Non-pigmented ciliary epithelial cell (primary cell): ENCODE measurements at places on chromosomes 7 and 10.

DNA sequence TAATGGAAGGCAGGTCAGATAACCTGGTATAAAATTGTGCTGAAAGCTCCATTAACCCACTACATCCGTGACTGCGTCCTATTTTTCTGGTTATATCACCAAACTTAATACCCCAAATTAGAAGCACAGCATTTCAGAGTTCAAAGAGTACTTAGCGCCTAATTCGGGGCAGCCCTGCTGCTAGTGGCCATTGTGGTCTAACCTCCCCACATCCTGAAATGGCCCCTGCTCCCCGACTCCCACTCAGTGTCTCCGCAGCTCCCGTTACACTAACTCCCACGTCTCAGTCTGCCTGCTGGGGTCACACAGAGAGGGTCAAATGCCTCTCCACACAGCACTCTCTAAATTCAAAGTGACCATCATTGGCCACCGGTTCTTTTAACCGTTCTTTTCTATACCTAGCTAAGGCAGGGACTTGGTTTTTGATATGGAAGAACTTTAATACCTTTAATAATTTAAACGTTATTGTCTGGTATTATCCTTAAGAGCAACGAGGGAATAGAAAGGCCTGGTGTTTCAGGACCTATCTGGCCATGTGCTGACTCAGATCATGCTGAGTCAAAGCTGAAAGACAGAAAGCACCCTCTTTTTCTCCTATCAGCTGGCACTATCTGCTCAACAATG, 117.1 kb downstream of the KMT2E start:
- DNase-seq = no peak

- DNase-seq = no peak
Observed at GRCh38 chr10:31509989-31510388, 191.0 kb downstream of the ZEB1 start.

DNA sequence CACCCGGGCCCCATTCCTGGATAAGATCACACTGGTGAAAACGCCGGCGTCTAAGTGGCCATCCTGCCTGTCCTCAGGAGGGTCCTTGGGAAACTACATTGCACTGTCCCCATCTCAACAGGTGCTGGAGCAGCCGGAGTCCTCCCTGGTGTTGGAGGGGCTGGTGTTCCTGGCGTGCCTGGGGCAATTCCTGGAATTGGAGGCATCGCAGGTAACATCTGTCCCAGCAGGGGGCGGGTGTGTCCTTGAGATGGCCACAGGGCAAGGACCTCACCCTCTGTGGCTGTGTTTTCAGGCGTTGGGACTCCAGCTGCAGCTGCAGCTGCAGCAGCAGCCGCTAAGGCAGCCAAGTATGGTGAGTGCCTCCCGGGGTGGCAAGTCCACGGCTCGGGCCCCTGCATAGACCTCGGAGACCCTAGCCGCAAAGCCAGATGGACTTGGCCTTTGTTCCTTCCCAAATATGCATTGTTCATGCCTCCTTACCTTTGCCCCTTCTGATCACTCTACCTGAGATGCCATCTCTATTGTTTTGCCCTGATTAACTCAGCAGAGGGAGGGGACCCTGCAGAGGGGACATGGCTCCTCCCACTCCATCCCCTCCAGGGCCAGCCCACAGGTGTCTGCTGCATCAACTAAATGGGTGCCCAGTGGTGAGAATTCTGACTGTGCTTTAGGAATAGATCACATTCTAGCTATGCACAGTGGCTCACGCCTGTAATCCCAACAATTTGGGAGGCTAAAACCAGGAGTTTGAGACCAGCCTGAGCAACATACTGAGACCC, 23.8 kb downstream of the ELN start:
- no peak for DNase-seq

DNA sequence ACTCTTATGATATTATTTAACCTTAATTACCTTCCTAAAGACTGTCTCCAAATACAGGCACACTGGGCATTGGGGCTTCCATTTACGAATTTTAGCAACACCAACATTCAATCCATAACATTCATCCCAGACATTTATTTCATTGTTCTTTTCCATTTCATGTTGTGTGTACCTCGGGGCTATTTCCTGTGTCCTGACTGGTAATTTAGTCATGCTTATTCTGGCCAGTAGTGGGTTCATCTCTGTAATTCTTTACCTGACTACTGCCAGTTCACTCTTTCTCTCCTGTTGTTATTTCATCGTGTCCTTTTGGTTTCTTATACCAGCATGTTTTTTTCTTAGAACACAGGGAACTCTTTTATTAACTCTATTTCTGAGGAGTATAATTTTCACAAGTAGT, 225.7 kb downstream of the PLXDC2 start:
- no peak for DNase-seq

DNA sequence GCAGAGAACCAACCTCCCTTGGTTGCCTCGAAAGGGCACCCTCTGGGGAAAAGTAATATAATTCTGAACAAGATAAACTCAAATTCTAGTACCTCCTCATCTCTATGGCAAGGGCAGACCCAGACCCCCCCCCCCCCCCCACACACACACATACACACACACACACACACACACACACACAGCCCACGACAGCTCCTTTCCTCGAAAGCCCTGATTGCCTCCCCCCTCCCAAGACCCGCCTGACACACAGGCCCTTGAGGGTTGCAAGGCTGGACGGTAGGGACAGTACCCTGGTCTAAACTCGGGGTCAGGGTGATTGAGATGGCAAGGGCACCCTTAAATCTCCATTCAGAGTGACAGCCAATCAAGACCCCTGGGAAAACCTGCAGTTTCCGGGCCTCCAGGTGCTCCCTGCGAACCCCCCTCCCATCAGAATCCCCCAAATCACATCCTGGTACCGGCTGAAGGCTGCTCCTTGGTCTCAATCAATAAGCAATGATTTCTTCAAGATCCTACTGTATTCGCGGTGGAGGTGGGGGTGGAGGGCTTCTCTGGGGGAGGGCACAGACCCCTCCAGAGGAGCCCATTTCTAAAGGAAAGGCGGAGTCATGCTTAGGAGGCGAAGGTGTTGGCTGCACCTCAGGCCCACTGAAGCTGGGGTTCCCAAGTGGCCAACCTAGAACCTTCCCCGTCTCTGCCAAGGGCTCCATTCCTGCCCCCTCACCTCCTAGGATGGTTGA, 100.7 kb downstream of the HIP1 start:
- no peak for DNase-seq

- no peak for DNase-seq
Observed at GRCh38 chr10:115976342-115976741, 296.7 kb downstream of the GFRA1 start.

GRCh38 chr10:5400468-5401240, 4.0 kb downstream of the TUBAL3 start:
- DNase-seq = no peak

- no peak for DNase-seq
Observed at GRCh38 chr10:29344073-29344820, 55.4 kb downstream of the LYZL1 start.

- DNase-seq = no peak
Observed at GRCh38 chr7:12712236-12712635, 24.8 kb downstream of the ARL4A start.

GRCh38 chr10:114356751-114357514, 47.4 kb downstream of the AFAP1L2 start:
- peak; percentile 54 for DNase-seq

DNA sequence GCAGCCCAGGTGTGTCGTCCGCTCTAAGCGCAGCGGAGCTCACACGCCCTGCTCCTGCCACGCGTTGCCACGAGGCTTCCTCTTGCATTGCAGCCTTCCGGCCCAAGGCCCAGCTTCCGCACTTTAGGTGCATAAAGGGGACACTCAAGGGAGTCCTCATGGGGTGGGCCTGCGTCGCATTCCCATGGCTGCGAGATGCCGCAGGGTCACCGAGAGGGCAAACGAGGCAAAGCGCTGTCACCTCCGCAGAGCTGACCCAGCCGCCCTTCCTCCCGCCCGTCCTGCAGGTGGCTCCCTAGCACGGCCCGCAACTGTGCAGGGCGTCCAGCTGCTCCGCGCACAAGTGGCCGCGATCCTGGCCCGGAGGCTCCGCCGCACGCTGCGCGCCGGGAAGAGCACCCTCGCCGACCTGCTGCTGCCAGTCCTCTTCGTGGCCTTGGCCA, 283.5 kb downstream of the ABCA13 start:
- DNase-seq = no peak

DNA sequence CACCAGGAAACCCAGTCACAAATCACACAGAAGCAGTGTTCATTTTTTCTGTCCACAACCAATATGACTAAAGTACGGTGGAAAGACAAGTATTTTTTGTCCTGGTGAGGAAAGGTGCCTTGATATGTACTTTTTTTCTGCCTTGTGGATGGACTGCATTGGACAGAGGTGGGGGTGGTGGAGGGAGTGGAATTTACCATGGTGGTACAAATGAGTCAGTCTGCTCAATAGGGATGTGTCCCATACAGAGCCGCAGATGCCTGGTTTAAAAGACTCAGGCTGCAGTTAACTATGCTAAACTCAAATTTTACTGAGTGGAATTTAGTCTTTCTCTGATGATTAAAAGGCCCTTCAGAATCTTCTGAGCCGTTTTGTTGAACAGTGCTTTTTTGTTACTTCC, 674.5 kb upstream of the GALNT17 start:
- no peak for DNase-seq

DNA sequence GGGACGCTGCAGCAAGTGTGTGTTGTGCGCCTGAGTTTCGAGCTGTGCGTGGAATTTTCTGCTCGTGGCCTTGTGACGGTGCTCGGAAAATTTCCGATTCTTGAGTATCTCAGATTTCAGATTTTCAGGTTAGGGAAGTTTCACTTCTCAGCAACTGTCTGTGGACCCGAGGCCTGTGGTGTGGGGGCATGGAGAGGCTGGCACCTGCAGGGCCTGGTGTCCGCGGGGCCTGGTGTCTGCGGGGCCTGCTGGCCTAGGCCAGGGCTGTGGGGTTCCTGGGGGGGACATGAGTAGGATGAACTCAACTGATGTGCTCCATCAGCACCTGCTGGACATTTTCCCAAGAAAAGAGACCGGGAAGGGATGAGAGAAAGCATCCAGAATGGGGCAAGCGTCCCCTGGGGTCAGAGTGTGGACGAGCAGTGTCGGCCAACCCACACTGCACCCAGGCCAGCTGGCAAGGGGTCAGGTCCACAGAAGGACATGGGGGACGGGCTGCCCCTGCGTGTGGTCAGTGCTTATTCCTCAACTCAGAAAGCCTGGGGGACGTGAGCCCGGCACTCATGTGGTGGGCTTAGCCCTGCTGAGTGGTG, 31.3 kb upstream of the SHH start:
- no peak for DNase-seq

DNA sequence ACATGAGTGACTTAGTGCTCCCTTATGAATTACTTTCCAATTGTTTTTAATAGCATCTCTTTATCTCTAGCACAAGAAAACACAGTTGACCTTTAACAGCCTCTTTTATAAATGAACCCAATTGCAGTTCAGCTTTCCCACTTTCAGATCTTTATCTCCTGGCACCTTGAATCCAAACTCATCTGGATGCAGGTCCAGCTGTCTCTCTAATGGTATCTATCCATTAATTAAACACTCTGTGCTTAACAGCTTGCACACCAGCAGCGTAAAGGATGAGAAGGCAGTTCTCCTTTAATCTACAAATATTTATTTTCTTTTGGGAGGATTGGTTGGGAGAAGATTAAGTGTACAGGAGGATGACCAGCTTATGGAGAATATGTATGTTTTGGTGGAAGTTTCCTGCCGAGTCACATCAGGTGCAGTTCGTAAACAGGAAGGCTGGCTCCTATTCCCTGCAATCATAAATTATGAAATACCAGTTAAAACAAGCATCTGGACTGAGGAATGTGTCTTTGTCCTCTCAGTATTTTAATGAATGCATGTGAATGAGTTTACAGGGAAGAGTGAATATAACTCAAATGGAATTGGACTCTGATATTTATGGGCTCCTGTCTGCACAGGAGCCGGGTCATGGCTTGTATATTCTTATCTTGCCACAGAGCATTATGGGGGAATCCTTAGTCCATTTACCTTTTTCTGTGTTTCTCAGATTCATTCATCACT, 232.7 kb downstream of the PHF14 start:
- no peak for DNase-seq

- DNase-seq = no peak
Observed at GRCh38 chr7:73858807-73859206, 2.2 kb upstream of the TMEM270 start.

GRCh38 chr10:73906524-73907447, 4.1 kb upstream of the PLAU start:
- peak; percentile 93 for DNase-seq

DNA sequence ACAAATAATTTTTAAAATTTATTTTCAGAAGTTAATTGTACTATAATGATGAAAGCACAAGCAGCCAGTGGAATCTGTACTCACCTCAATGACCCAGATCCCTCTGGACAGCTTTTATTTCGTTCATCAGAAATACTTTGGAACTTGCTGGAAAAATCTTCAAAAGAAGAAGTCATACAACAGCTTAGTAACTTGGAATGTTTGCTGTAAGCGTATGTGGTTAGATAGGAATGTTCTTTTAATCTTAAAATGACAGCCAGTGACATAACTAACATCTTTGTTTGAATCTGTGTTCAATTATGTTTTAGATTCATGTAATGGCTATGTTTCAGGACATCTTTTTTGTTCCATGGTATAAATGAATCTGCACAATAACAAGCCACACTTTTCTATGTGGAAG, 26.8 kb downstream of the CFAP69 start:
- DNase-seq = peak; percentile 59

- DNase-seq = no peak
Observed at GRCh38 chr7:157910446-157910845, 573.6 kb downstream of the DNAJB6 start.

- no peak for DNase-seq
Observed at GRCh38 chr7:12872487-12872886, 185.1 kb downstream of the ARL4A start.

DNA sequence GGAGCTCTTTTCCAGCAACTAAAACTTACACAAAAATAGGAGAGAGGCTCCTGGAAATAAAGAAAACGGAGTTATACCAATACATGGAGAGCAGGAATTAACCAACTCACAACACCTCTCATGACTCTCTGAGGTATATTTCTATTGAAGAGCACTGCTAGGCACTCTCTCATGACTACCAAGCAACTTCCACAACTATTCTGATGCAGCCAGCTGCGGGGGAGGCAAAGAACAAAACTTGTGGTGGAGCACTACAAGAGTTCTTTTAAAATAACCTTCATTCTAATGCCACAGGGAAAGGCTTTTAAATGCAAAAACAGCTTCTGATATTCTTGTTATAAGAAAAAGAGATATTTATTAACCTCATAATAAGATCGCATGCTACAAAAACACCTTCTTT, 140.7 kb downstream of the SLC25A13 start:
- no peak for DNase-seq

DNA sequence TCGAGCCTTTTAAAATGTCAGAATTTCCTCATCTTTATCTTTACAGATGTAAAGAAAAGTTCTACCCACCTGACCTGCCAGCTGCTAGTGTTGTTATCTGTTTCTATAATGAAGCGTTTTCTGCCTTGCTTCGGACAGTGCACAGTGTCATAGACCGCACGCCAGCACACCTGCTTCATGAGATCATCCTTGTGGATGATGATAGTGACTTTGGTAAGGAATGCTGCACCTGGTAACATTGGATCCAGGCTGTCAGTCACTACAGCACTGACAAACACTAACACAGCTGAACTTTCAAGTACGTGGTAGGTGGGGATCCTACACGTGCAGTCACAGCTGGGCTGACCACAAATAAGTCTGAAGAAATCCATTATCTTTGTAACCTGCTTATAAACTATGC, 77.6 kb downstream of the GALNT11 start:
- no peak for DNase-seq

- DNase-seq = no peak
Observed at GRCh38 chr10:77230194-77230593, 407.4 kb downstream of the KCNMA1 start.

- DNase-seq = no peak
Observed at GRCh38 chr7:134875867-134876266, 96.4 kb downstream of the CALD1 start.
